Osteocyte (in vitro differentiated cells): ENCODE measurements at places on chromosomes 12 and 14. TPM values are rescaled to one million over a fixed set of nuclear protein-coding genes. Genes with fewer than 3 reads are reported as not detected.

Gene NRXN3
- total RNA-seq, result 26.4 and 26.5 TPM in 2 replicates

Gene ATG14
- total RNA-seq, result 13.8 and 14.5 TPM in 2 replicates

Gene CD4
- 0.60 and 0.62 TPM in 2 replicates for total RNA-seq

Gene CLEC4C
- total RNA-seq, result not detected in 2 replicates

Gene ALG10B
- 11.8 and 12.5 TPM in 2 replicates for total RNA-seq

Gene GON7
- total RNA-seq, result 8.8 and 10.4 TPM in 2 replicates

Gene MYO1A
- total RNA-seq, result not detected in 2 replicates

Gene MTA1
- total RNA-seq, result 122 and 132 TPM in 2 replicates

Gene RASSF9
- total RNA-seq, result 0.16 TPM in 2 replicates

Gene DEGS2
- total RNA-seq, result 0.19 and 0.21 TPM in 2 replicates

Gene FAM90A1
- total RNA-seq, result not detected in 2 replicates

Gene L2HGDH
- 4.2 and 6.5 TPM in 2 replicates for total RNA-seq

Gene TMEM121
- total RNA-seq, result 3.3 and 3.6 TPM in 2 replicates

Gene BAZ2A
- total RNA-seq, result 83.1 and 91.6 TPM in 2 replicates

Gene TTC5
- 24.5 and 25.4 TPM in 2 replicates for total RNA-seq

Gene CCDC175
- not detected in 2 replicates for total RNA-seq

Gene OR11H12
- total RNA-seq, result not detected in 2 replicates

Gene NPAS3
- total RNA-seq, result 2.4 and 3.3 TPM in 2 replicates

DNA sequence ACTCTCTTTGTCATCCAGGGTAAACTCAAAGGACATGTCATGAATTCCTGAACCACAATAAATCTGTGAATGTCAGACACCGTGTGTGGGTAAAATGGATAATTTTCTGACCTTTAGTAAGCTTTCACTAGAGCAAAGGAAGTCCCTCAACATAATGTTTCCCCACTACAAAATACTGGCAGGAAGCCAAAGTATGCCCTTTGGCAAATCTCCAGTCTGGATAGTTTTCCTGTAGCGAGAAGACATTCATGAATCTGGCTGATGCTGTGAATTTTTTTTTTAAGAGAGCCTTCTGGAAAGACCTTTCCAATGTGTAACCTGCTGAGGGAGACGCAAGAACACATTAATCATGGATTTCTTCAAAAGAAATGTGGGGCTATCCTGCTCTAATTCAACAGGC lies 389.6 kb upstream of the DDHD1 start:
- no peak overlapping the region for H3K4me3 ChIP-seq
- H3K36me3 ChIP-seq, result no peaks in the 10 kb centered on the region
- H3K27ac ChIP-seq, result peak overlapping the region; percentile 56
- no peaks in the 10 kb centered on the region for H3K27me3 ChIP-seq

GRCh38 chr14:72471346-72471745 lies 422.6 kb downstream of the DPF3 start:
- H3K36me3 ChIP-seq, result no peaks in the 10 kb centered on the region
- no peak overlapping the region for H3K27ac ChIP-seq
- H3K4me1 ChIP-seq, result peaks cover 5% of the 10 kb centered on the region
- no peak for DNase-seq
- peaks cover 34% of the 10 kb centered on the region for H3K27me3 ChIP-seq
- H3K4me3 ChIP-seq, result no peak overlapping the region

GRCh38 chr12:51082561-51083125 lies 753 bp downstream of the CSRNP2 start:
- no peaks in the 10 kb centered on the region for H3K27me3 ChIP-seq
- H3K36me3 ChIP-seq, result peaks cover 8% of the 10 kb centered on the region

GRCh38 chr12:100266585-100266834 lies 369 bp downstream of the DEPDC4 start:
- H3K27ac ChIP-seq, result peak overlapping the region; percentile 98
- DNase-seq, result no peak
- H3K4me3 ChIP-seq, result peak overlapping the region; percentile 99
- H3K27me3 ChIP-seq, result no peaks in the 10 kb centered on the region
- no peaks in the 10 kb centered on the region for H3K36me3 ChIP-seq
- H3K4me1 ChIP-seq, result peaks cover 30% of the 10 kb centered on the region

GRCh38 chr12:5305886-5306545 lies 125.9 kb upstream of the NTF3 start:
- DNase-seq, result no peak
- no peaks in the 10 kb centered on the region for H3K36me3 ChIP-seq
- H3K27ac ChIP-seq, result peak overlapping the region; percentile 31
- no peak overlapping the region for H3K4me3 ChIP-seq
- no peaks in the 10 kb centered on the region for H3K27me3 ChIP-seq
- peaks cover 13% of the 10 kb centered on the region for H3K4me1 ChIP-seq

DNA sequence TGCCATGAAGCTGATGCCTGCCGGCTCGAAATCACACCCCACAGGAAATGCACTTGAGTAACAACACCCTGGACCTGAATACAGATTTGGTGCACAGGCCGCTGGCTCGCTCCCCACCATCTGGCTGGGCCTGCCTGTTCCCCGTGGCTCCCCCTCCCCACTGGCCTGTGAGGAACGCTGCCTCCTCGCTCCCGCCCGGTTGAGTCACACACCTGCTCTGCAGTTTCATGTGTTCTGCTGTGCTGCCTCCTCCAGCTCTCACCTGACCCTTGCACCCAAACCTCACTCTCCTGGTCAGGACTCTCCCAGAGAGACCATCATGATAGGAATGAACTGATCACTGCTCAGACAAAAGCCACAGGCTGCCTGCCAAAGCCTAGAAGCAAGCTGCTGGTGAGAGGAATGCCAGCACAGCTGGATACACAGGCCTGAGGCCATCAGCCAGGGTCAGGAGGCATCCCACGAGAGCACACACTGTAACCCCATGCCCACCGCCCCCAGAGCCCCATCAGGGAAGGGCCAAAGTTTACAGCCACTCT lies 3.8 kb upstream of the SIVA1 start:
- no peaks in the 10 kb centered on the region for H3K27me3 ChIP-seq
- H3K27ac ChIP-seq, result peak overlapping the region; percentile 92
- H3K36me3 ChIP-seq, result no peaks in the 10 kb centered on the region
- peaks cover 53% of the 10 kb centered on the region for H3K4me1 ChIP-seq
- no peak for DNase-seq

GRCh38 chr14:70755655-70756054 lies 53.7 kb downstream of the MAP3K9 start:
- H3K4me1 ChIP-seq, result peaks cover 3% of the 10 kb centered on the region
- H3K27me3 ChIP-seq, result no peaks in the 10 kb centered on the region
- H3K36me3 ChIP-seq, result no peaks in the 10 kb centered on the region
- no peak overlapping the region for H3K27ac ChIP-seq
- no peak for DNase-seq

DNA sequence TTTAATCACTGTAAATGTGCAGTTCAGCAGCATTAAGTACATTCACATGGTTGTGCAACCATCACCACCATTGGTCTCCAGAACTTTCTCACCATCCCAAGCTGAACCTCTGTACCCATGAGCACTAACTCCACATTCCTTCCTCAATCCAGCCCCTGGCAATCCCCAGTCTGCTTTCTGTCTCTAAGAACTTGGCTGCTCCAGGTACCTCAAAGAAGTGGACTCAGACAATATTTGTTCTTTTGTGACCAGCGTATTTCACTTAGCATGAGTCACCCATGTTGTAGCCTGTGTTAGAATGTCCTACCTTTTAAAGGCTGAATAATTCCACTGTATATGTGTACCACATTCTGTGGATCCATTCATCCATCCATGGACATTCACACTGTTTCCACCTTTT lies 64.6 kb downstream of the SLC24A4 start:
- no peaks in the 10 kb centered on the region for H3K4me1 ChIP-seq
- H3K36me3 ChIP-seq, result no peaks in the 10 kb centered on the region
- H3K4me3 ChIP-seq, result no peak overlapping the region
- H3K27me3 ChIP-seq, result peaks cover 15% of the 10 kb centered on the region

GRCh38 chr14:105884808-105885281 lies 358.5 kb downstream of the TMEM121 start:
- no peak overlapping the region for H3K27ac ChIP-seq
- H3K36me3 ChIP-seq, result no peaks in the 10 kb centered on the region
- H3K27me3 ChIP-seq, result no peaks in the 10 kb centered on the region

DNA sequence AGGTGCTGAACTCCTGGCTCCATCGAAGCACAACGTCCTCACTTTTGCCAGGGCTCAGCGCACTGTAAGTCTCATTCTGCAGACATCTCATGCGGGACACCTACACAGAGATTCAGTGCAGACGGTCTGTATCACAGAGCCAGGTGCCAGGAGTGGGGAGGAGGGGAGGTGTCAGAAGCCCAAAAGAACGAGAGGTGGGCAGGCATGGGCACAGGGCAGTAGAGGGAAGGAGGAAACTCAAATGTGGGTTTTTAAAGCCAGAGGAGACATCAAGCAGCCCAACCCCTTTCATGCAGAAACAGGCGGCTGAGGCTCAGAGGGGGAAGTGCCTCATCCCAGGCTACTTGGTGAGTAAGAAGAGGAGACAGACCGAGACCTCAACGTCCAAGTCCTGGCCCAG lies 2.5 kb upstream of the LPAR5 start:
- H3K27me3 ChIP-seq, result peaks cover 11% of the 10 kb centered on the region
- H3K4me1 ChIP-seq, result peaks cover 22% of the 10 kb centered on the region
- H3K4me3 ChIP-seq, result no peak overlapping the region

- H3K36me3 ChIP-seq, result no peaks in the 10 kb centered on the region
- no peak overlapping the region for H3K27ac ChIP-seq
- no peak overlapping the region for H3K4me3 ChIP-seq
- H3K27me3 ChIP-seq, result peaks cover 57% of the 10 kb centered on the region
- peaks cover 4% of the 10 kb centered on the region for H3K4me1 ChIP-seq
Measured at GRCh38 chr14:80996049-80996901, 40.9 kb downstream of the TSHR start.

GRCh38 chr12:69433653-69434052 lies 36.5 kb upstream of the FRS2 start:
- no peak for DNase-seq
- no peak overlapping the region for H3K4me3 ChIP-seq
- no peaks in the 10 kb centered on the region for H3K27me3 ChIP-seq
- no peaks in the 10 kb centered on the region for H3K36me3 ChIP-seq

DNA sequence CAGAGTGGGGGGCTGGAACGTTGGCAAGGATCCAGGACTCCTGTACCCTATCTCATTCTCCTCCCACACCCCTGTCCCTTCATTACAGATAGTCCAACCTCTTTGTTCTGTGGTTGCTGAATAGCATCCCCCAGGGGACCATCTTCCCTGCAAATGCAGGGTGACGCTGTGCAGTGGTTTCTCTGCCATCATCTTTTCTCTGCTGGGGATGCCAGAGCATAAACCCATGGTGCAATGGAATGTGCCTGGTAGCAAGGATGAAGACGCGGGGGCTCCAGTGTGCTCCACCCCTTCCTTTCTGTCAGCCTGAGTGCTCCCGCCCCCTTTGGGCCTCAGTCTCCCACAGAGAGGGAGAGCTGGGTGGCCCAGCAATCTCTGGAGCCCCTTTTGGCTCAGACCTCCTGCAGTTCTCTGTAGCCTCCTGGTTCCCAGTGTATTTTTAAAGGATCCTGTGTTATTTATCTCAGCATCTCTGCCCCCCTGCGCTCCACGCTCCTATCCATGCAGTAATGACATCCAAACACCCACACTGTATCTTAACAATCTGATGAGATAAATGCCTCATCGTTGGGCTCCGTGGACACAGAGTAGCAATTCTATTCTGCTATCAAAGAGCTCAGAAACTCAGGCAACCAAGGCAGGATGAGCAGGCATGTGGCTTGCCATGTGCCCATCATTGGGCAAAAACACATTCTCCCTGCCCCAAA lies 212.8 kb downstream of the CACNA1C start:
- no peak overlapping the region for H3K27ac ChIP-seq
- no peaks in the 10 kb centered on the region for H3K36me3 ChIP-seq
- H3K4me1 ChIP-seq, result no peaks in the 10 kb centered on the region
- no peak overlapping the region for H3K4me3 ChIP-seq
- no peaks in the 10 kb centered on the region for H3K27me3 ChIP-seq

DNA sequence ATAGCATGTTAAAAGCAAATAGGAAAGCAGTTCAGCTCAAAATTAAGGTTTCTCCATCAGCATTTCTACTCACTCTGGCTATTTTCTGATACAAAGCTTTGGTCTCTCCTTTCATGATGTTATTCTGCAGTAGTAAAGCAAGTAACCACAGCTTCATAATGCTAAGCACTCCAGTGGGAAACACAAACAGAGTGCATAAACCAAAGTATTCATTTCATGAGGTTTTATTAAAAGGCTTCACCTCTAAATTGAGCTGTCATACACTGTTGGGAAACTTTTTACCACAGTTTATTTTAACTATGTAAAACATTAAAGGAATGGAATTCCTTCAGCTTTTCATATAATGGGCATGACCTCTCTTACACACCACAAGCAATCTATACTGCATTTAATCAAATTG lies 157.9 kb upstream of the LMO3 start:
- H3K27me3 ChIP-seq, result no peaks in the 10 kb centered on the region
- H3K27ac ChIP-seq, result no peak overlapping the region

GRCh38 chr12:88781909-88782308 lies 201.6 kb upstream of the KITLG start:
- H3K4me3 ChIP-seq, result no peak overlapping the region
- H3K27me3 ChIP-seq, result peaks cover 2% of the 10 kb centered on the region
- no peak for DNase-seq
- peaks cover 3% of the 10 kb centered on the region for H3K4me1 ChIP-seq

- peak overlapping the region; percentile 72 for H3K27ac ChIP-seq
- H3K4me3 ChIP-seq, result no peak overlapping the region
- H3K4me1 ChIP-seq, result peaks cover 82% of the 10 kb centered on the region
- H3K36me3 ChIP-seq, result peaks cover 76% of the 10 kb centered on the region
- DNase-seq, result no peak
- no peaks in the 10 kb centered on the region for H3K27me3 ChIP-seq
Measured at GRCh38 chr12:58896278-58896677, 24.0 kb downstream of the LRIG3 start.

DNA sequence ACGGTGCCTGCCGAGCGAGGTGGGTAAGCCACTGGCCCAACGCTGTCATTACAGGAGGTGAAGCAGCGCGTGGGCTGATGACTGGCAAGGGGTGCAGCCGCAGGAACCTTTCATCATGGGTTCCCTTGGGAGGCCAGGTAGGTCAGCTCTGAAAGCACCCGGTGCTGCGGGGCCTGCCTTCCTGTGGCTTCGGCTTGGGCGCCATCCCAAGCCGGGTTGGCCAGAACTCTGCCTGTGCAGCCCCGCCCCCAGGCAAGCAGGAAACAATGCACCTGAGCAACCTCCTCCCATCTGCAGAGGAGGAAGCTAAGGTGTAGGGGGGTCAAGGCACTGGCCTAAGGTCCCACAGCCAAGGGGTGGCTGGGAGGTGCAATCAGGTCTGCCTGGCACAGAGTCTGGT lies 20.0 kb upstream of the HHIPL1 start:
- H3K36me3 ChIP-seq, result no peaks in the 10 kb centered on the region
- peaks cover 11% of the 10 kb centered on the region for H3K4me1 ChIP-seq
- H3K27me3 ChIP-seq, result no peaks in the 10 kb centered on the region
- no peak for DNase-seq
- H3K27ac ChIP-seq, result no peak overlapping the region
- no peak overlapping the region for H3K4me3 ChIP-seq

- H3K27ac ChIP-seq, result no peak overlapping the region
- no peak overlapping the region for H3K4me3 ChIP-seq
- no peak for DNase-seq
- H3K27me3 ChIP-seq, result no peaks in the 10 kb centered on the region
- no peaks in the 10 kb centered on the region for H3K36me3 ChIP-seq
- peaks cover 10% of the 10 kb centered on the region for H3K4me1 ChIP-seq
Measured at GRCh38 chr12:93991829-93992461, 156.4 kb upstream of the PLXNC1 start.

GRCh38 chr12:73301530-73301929 lies 1029.4 kb downstream of the TRHDE start:
- DNase-seq, result no peak
- no peaks in the 10 kb centered on the region for H3K36me3 ChIP-seq
- no peak overlapping the region for H3K4me3 ChIP-seq
- H3K4me1 ChIP-seq, result no peaks in the 10 kb centered on the region

GRCh38 chr12:32431025-32431424 lies 31.7 kb downstream of the FGD4 start:
- no peak for DNase-seq
- peaks cover 5% of the 10 kb centered on the region for H3K4me1 ChIP-seq
- no peak overlapping the region for H3K4me3 ChIP-seq

GRCh38 chr12:79690638-79691510 lies at the start of gene PAWR:
Gene PAWR (minus strand): TSS chr12:79690964. CDS start chr12:79690244, 720 bp downstream.
- H3K27ac ChIP-seq, result peak within 1 kb of the TSS; percentile 95
- peaks cover 9% of the 10 kb centered on the region for H3K36me3 ChIP-seq
- peak; percentile 91 for DNase-seq
- peak within 1 kb of the TSS; percentile 94 for H3K4me3 ChIP-seq
- H3K27me3 ChIP-seq, result no peaks in the 10 kb centered on the region
- peaks cover 31% of the 10 kb centered on the region for H3K4me1 ChIP-seq
